ENCODE measurements at places on chromosomes 4 and X.
A peak's percentile ranks its signal among the peaks of the same experiment; 100 is the strongest.

GRCh38 chr4:98945297-98945850 is 16.4 kb upstream of the EIF4E start:
- no peak for DNase-seq

DNA sequence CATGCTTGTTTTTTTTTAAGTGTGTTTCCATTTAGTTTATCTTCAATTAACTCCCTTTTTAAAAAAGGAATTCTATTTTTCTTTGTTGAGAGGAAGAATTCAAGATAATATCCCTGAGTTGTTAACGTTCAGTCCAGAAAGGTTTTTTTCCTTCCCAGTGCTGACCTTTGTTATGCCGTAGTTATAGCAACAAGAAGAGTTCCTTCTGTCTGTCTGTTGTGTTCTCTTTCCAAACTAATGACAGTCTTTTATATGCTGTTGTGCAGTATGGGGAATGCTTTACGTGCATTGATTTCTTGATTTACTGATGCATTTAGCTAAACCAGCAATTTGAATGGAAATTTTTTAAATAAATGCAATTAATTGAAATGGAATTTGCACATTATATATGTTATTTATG is 6.6 kb upstream of the CXXC4 start:
- no peak for DNase-seq

- DNase-seq = peak; percentile 1
Measured at GRCh38 chr4:71187404-71188155, 151.2 kb upstream of the SLC4A4 start.

DNA sequence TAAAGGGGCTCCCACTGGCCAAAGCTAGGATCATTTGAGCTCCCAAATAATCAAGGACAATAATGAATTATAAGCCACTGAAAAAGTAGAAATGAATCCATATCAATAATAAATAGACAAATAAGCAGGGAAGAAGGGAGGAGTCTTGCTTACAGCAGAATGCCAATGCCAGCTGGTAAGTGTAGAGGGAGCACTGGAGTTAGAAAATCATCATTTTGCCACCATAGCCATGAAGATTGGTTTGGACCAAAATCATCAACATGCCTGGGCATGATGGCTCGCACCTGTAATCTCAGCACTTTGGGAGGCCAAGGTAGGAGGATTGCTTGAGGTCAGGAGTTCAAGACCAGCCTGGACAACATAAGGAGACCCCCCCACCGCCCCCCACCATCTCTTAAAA is 20.4 kb upstream of the SH3KBP1 start:
- DNase-seq = no peak

DNA sequence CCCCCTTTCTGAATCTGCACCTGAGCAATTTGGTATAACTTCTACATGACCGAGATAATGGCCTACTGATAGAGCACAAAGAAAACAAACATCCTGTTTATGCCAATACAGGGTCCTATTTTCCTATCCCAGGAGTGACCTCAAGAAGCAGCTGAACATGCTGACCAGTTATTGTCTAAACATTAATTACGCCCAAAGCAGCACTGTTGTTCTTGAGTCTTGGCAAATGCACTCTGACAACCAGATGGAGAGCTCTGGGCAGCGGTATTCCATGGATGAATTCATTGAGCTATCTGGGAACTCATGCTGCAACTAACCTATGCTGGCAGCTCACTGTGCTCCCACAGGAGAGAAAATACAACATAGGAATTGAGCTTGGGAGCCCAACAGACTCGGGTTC is 52.6 kb downstream of the PCYT1B start:
- DNase-seq = no peak

DNA sequence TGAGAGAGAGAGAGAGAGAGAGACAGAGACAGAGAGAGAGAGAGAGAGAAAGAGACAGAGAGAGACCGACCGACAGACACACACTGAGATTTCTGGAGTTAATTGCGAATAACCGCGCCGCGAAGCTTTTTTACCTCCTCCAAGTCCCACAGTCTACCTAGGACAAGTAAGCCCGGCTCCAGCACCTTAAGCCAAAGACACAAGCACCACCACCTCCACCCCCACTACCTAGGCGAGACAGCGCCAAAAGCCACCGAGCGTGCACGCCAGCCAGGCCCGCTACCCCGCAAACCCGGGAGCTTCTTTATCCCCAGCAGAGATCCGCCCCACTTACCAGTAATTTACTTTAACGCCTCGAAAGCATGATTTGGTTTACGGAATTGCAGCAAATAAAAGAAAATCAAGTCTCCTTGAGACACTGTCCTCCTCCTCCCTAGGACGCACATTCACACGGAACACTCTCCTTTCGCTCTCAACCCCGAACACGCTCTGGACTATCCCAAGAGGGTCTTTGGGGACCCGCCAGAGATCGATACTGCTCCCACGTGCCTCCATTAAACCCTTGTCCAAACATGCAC is 649.6 kb upstream of the DIPK2B start:
- DNase-seq = peak; percentile 18

DNA sequence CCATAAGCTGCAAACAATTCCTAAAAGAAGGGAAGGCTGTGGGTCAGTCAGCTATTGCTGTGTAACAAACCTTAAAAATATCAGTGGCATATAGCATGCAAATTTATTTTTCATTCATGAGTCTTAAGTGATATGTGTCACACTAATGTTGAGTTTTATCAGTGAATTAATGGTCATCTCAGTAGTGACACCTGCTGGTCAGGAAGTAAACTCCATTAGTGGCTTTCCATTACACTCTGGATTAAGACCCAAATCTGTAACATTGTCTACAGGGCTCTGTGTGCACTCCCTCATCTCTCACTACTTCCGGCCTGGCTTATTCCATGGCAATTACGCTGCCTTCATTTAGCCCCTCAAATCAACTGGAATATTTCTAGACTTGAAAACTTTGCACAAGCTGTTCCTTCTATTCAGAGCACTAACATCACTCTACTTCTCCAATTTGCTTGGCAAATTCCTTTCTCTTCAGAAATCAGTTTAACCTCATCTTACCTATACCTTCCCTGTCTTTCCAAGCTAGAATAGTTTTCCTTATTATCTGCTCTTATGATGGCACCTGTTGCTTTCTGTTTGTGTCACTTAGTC is 217.3 kb upstream of the TAPT1 start:
- no peak for DNase-seq

DNA sequence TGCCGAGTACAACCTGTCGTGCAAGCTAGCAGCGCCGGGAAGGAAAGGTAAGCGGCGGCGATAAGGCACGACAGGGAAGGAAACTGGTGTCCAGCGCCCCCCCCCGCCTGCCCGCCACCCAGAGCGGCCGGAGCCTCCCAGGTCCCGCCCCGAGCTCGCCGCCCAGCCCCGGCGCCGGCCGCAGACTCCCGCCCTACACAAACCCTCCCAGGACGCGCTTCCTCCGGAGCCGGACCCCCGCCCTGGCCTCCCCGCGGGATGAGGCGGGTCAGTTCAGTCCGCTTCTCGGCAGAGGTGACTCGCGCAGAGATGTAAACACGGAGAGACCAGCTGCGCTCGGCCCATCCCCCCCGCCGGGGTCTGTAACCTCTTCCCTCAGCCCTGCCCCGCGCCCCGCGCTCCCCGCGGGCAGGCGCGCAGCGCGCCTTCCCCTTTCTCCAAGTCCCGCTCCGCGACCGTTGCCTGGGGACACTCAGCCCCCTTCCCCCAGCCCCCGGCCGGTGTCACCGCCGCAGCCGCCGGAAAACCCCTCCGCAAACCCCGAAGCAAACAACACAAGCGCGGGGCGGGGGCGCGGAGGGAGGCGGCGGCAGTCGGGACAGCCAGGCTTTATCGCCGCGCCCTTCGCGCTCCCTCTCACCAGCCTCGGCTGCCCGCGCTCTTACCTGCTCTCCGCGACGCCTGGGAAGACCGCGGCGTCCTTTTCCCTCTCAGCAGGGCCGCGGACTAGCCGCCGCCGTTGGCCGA is 543 bp downstream of the ELF2 start:
- DNase-seq = peak; percentile 64

DNA sequence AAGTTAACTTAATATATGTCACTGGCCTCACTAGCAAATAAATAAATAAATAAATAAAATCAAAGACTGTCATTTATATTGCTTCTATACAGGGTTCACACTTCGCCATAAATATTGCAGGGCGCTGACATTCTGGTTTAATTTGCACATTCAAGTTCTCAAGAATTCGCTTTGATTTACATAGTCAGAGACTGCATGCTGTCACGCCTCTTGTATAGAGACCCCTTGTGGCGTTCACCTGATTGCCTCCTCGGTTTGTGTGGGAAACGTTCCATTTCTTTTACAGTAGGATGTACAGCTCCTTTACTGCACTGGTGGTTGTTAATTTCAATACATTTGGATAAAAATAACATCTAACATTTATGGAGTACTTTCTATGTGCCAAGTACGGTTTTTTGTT is 71.3 kb upstream of the ADGRG2 start:
- DNase-seq = no peak

- no peak for DNase-seq
Measured at GRCh38 chrX:10176121-10177003, 19.6 kb downstream of the CLCN4 start.
